GM12878 (cell line): ENCODE measurements at places on chromosomes 1 and 21. TPM values are rescaled to one million over a fixed set of nuclear protein-coding genes. Genes with fewer than 3 reads are reported as not detected.

DNA sequence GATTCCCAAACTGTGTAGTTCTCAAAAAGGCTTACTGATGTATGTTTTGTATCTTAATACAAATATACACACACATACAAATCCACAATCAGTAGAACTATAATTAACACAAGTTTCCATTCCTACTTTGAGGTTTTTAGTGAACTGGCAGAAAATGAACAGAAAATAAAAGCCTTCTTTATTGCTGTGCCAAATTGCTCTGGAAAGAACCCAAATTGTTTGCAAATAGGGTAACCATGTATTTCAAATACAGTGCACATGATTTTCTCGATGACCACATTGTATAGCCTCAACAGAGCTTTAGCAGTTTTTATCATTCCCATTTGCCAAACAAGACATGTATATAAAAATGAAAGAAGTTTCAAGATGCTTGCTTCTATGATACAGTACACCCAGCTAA lies 173.3 kb downstream of the COL24A1 start:
- H3K4me3 ChIP-seq, result no peak overlapping the region
- no peaks in the 10 kb centered on the region for H3K36me3 ChIP-seq
- H3K27me3 ChIP-seq, result no peaks in the 10 kb centered on the region
- no peak for DNase-seq
- no peak overlapping the region for H3K27ac ChIP-seq

- H3K36me3 ChIP-seq, result no peaks in the 10 kb centered on the region
- no peaks in the 10 kb centered on the region for H3K4me1 ChIP-seq
- no peak for DNase-seq
- no peaks in the 10 kb centered on the region for H3K27me3 ChIP-seq
- H3K4me3 ChIP-seq, result no peak overlapping the region
Measured at GRCh38 chr1:48792961-48793360, 16.3 kb upstream of the BEND5 start.

GRCh38 chr1:25867210-25867991 lies 8.1 kb downstream of the PAQR7 start:
- peaks cover 14% of the 10 kb centered on the region for H3K4me1 ChIP-seq
- no peaks in the 10 kb centered on the region for H3K27me3 ChIP-seq
- no peak overlapping the region for H3K4me3 ChIP-seq
- DNase-seq, result no peak
- H3K27ac ChIP-seq, result no peak overlapping the region

DNA sequence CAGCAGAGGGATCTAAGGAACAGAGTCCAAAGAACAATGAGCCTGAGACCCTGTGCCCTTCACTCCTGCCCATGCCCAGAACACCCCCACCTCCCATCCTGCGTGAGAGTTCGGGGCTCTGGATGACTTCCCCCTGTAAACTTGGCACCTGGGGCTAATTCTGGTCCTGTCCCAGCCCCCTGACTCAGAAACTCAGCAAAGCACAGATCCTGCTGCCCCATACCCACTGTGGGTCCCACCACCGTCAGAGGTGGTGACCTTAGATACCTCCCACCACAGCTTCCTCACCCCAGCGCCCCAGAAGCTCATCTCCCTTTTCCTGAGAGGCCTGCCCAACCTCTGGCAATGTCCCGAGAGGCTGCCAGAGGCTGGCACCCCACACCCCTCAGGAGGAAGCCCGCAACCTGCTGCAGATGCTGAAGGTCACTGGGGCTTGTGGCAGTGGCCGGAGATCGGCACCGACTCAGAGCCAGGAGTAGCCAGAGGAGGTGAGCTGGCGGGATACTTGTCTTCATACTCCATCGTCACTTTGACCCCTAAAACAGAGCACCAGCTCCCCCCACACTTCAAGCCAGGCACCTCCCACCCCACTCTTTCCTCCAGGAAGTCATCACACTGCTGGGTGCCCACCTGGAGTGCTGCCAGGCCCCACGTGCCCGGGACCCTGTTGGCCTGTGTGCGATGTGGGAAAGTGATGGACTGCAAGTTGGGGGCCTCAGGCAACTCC lies 111.6 kb upstream of the IFFO2 start:
- H3K4me1 ChIP-seq, result no peaks in the 10 kb centered on the region
- no peak overlapping the region for H3K27ac ChIP-seq
- no peaks in the 10 kb centered on the region for H3K27me3 ChIP-seq
- no peaks in the 10 kb centered on the region for H3K36me3 ChIP-seq
- no peak overlapping the region for H3K4me3 ChIP-seq

DNA sequence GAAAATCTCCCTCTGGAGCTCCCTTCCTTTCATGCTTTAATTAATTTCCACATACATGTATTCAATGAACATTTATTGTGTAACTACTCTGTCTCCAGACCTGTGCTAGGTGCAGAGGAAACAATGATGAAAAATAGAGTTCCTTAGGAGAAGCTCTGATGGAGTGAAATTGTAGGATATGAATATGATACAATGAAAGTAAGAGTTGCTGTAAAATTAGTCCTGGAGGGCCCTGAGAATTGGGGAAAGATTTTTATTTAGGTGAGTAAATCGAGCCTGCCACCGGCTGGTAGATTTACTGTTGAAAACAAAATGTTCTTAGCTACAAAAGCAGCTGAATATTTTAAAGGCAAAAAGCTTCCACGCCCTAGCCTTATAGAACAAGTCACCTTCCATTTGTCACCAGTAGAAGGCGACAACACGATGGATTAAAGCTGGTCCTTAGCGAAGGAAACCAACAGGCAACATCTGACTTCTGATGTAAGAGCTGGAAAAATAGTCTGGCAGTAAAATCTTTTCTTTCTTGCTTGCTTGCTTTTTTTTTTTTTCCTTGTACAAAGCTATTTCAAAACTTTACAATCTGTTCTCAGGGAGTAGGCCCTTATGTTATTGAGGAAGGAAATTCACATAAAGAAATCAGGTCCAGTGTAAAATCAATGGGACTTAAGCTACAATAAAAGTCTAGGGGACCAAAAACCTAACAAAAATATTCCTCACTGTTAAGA lies 82.0 kb upstream of the ROR1 start:
- H3K4me1 ChIP-seq, result no peaks in the 10 kb centered on the region
- no peak overlapping the region for H3K27ac ChIP-seq
- H3K4me3 ChIP-seq, result no peak overlapping the region
- H3K36me3 ChIP-seq, result no peaks in the 10 kb centered on the region

DNA sequence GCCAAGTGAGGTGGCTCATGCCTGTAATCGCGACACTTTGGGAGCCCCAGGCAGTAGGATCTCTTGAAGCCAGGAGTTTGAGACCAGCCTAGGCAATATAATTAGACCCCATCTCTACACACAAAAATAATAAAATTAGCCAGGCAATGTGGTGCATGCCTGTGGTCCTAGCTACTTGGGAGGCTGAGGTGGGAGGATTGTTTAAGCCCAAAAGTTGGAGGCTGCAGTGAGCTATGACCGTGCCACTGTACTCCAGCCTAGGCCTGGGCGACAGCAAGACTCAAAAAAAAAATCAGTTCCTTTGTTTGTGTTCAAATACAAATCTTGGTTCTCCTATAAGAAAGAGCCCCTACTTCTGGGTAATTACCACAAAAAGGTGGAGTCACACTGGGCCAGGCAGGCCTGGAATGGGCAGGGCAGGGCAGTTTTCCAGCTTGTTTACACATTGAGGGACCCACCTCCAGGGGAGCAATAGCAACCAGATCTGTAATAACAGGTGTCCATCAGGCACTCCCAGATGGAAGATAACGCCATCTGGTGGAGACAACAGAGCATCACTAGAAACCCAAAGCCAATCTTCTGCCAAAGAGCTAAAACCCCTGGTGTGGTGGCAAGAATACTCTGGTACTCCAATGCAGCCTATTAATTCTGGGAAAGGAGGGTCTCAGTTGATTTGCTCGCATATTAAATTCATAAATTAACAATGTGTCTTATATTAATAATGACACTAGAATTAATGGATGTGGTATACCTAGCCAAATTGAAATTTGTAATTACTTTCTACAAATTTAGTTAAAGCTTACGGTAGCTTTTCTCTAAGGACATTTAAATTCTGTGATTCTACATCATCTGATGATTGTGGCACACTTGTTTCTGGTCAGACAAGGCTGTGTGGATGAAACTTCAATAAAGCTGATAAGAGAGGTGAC lies 13.2 kb downstream of the PPP1R15B start:
- H3K27ac ChIP-seq, result no peak overlapping the region
- H3K4me3 ChIP-seq, result no peak overlapping the region
- no peaks in the 10 kb centered on the region for H3K4me1 ChIP-seq
- H3K27me3 ChIP-seq, result no peaks in the 10 kb centered on the region
- H3K36me3 ChIP-seq, result peaks cover 11% of the 10 kb centered on the region
- DNase-seq, result no peak

GRCh38 chr1:96346719-96347118 lies 374.9 kb upstream of the PTBP2 start:
- no peaks in the 10 kb centered on the region for H3K27me3 ChIP-seq
- no peaks in the 10 kb centered on the region for H3K36me3 ChIP-seq
- no peaks in the 10 kb centered on the region for H3K4me1 ChIP-seq
- no peak overlapping the region for H3K4me3 ChIP-seq

GRCh38 chr1:221522529-221522940 lies 219.4 kb downstream of the DUSP10 start:
- DNase-seq, result no peak
- no peak overlapping the region for H3K4me3 ChIP-seq
- H3K4me1 ChIP-seq, result no peaks in the 10 kb centered on the region
- H3K36me3 ChIP-seq, result no peaks in the 10 kb centered on the region
- H3K27me3 ChIP-seq, result no peaks in the 10 kb centered on the region
- H3K27ac ChIP-seq, result no peak overlapping the region

GRCh38 chr1:82449506-82450057 lies 648.8 kb downstream of the ADGRL2 start:
- H3K36me3 ChIP-seq, result no peaks in the 10 kb centered on the region
- H3K4me1 ChIP-seq, result no peaks in the 10 kb centered on the region
- no peak for DNase-seq
- H3K27ac ChIP-seq, result no peak overlapping the region
- no peak overlapping the region for H3K4me3 ChIP-seq
- no peaks in the 10 kb centered on the region for H3K27me3 ChIP-seq

OR2M3 gene
- total RNA-seq, result not detected in 2 replicates

CD101 gene
- total RNA-seq, result 3.1 and 4.5 TPM in 2 replicates

CYP2J2 gene
- total RNA-seq, result 0.08 and 0.15 TPM in 2 replicates

CHD5 gene
- 0.19 and 0.49 TPM in 2 replicates for total RNA-seq

B3GALT2 gene
- not detected in 2 replicates for total RNA-seq
